Stimulated activated naive CD4-positive, alpha-beta T cell treated with Interleukin-2 at 50 U/mL for 16 hours (primary cell): ENCODE measurements at places on chromosomes 1 and 21.

DNA sequence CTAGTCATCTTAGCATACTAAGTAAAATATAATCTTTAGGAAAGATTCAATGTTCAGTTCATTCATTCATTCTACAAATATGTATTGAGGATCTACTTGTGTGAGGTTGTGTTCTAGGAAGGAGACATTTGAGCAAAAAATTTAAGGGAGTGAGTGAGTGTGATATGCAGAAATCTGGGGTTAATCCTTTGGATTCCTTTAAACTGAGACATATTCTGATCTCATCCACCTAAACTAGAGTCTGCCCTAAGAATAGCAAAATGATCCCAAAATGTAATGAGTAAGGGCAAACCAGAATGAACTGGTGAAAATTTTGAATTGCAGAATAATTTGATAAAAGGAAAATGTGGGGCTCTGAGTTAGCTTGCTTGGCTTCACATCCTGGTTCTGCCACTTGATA, 8.6 kb downstream of the UBE2U start:
- DNase-seq = no peak

GRCh38 chr1:187018291-187018690, 189.5 kb downstream of the PLA2G4A start:
- DNase-seq = no peak

DNA sequence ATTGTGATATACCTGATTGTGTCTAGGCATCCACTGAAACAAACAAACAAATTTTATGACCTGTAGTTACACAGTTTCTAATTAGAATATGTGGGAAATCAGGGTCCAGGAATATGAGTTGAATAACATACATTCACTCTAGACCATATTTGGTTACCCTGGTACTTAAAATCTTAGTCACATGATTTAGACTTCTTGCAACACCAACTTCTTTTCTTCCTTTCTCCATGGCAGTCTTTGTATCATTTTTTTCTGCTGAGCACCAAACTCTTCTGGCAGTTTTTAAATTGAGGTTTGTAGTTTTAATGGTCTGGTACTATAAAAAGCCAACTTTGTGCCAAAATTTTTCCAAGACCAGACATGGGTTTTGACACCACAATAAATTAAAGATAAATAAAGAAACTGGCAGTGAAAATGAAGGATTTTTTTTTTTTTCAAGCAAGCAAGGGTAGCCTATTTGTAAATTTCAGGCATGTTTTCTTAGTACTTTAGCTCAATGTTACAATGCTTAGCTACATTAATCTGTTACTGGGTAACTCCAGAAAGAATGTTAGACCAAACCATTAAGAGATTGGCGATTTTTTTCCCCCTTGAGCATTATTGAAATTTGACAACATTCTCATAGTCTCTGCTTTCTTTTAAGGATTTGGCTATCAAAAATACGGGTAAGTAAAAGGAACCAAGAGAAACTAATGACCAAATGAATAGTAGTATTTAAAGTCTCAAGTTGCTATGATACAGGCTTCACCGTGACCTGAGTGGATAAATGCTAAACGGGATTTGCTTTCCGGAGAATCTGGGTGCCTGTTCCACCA, 108.5 kb downstream of the NFIA start:
- DNase-seq = no peak

DNA sequence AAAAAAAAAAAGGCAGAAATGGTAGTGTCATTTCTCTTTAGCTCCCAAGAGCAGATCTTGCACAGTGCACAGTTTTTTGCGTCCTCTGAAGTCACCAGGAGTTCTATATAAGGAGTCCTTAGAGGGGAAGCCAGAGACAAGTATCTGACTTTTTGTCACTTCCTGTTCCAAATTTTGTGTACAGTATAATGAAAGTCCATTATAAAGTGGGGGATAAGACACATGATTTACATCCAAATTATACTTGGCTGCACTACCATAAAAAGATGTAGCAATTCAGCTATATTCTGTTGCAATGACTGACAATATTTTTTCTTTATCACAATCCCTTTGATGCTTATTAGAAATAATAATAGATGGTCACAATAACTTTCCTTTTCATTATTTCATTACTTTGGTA, 1276.9 kb upstream of the ADGRL2 start:
- no peak for DNase-seq

DNA sequence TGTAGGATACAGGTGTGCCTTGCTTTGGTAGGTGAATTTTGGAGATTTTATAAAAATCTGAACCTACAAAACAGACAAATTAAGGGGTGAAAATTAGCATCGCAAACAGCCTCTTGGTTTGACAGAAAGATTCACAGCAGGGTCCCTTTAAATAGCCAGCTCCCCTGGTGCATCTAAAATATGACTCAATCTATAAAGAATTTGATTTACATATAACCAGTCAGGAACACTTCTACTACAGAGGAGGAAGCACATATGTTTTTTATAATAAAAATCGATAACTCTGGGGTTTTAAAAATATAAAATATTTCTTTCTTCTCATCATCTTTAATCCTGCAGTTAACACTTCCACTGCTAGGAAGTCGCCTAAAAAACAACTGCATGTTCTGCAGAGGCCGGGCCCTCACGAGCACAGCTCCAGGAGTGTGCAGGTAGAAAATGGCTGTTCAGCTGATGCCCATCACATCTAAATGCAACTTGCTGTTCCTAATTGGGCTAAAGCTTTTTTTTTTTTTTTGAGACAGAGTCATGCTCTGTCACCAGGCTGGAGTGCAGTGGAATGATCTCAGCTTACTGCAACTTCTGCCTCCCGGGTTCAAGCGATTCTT, 203.4 kb downstream of the HS2ST1 start:
- no peak for DNase-seq

GRCh38 chr1:84871181-84871580, 21.8 kb downstream of the LPAR3 start:
- no peak for DNase-seq

GRCh38 chr21:30672985-30673650, 30.5 kb downstream of the KRTAP20-3 start:
- DNase-seq = no peak

DNA sequence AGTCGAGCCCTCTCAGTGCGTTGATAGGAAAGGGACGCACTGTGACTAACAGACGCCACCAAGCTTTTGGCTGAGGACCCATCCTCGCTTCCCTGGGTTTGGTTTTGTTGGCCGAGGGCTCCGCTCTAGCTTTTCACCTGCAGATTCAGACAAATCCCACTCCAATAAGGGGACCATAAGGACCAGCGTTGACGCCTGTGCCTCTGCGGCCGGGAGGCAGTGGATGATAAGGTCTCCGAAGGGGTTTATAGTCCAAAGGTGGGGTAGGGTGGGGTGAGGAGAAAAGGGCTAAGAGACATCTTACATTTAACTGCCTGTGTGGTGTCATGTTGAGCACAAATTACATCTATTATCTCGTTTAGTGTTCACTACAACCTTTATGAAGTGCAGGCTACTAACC, 760 bp downstream of the PEX14 start:
- no peak for DNase-seq

- DNase-seq = no peak
These were observed 46.6 kb downstream of the TRMT1L start for GRCh38 chr1:185110145-185110544.

DNA sequence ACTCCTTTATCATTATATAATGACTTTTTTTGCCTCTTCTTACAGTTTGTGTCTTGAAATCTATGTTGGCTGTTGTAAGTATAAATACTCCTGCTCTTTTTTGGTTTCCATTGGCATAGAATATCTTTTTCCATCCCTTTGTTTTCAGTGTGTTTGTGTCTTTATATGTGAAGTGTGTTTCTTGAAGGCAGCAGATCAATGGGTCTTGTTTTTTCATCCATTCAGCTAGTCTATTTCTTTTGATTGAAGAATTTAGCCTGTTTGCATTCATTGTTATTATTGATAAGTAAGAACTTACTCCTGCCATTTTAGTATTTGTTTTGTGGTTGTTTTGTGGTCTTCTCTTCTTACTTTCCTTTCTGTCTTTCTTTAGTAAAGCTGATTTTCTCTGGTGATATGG, 322.8 kb downstream of the PLA2G4A start:
- no peak for DNase-seq
